ENCODE measurements at places on chromosomes 5 and 9.
A peak's percentile ranks its signal among the peaks of the same experiment; 100 is the strongest.

DNA sequence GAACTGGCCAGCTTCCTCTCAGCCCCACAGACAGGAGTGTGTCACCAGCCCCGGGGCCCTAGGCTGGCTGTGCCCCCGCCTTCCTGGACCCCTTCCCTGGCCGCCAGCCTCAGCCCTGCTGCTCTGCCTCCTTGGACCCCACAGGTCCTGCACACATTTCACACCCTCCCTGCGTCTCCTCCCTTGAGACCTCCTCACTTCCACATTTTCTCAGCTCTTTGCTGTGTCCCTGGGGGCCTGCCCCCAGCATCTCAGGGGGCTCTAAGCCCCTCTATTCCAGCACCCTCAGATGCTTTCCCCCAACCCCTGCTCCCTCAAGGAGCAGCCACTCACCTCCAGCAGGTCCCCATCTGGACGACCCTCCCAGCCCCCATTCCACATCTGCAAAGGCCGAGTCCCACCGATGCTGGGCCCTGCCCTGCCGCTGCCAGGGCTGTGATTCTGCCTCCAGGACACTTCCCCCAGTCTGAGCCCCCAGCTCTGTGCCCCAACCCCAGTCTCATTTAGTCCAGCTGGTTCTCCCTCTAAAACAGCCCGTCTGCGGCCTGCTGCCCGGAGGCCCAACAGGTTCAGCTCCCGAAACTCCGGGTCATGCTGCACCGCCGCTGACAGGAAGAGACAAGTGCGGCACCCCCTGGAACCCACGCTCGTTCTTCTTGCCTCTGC lies 4.2 kb downstream of the SLC34A3 start:
- DNase-seq: no peak

DNA sequence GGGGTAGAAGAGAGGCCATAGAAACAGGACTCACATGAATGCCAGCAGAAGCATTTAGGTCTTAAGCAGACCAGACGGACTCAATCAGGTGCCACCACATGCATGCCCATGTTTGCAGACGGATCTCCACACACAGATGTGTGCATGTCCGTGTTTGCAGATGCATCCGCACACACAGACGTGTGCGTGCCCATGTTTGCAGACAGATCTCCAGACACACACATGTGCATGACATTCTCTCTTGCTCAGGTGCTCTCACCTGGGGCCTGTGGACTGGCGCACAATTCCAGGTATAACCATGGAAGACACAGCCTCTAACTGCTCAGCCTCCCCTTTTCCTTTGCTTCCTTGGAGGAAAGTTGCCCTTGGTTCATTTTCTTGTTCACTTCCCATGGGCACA lies 148.3 kb downstream of the CACNA1B start:
- DNase-seq: no peak

DNA sequence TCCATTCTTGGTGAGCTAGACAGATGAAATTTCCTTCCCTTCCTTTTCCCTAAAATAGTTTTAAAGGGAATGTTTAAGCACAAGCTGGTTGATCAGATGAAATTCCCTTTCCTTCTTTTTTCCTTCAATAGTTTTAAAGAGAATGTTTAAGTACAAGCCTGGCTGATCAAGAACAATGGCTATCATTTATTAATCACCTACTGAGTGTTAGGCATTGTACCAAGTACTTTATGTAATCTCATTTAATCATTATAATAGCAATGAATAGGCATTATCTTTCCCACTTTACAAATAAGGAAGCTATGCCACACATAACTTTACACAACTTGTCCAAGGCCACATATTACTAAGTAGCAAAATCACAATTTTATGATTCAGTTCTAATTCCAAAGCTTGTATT lies 152.0 kb upstream of the ACOT12 start:
- no peak for DNase-seq

DNA sequence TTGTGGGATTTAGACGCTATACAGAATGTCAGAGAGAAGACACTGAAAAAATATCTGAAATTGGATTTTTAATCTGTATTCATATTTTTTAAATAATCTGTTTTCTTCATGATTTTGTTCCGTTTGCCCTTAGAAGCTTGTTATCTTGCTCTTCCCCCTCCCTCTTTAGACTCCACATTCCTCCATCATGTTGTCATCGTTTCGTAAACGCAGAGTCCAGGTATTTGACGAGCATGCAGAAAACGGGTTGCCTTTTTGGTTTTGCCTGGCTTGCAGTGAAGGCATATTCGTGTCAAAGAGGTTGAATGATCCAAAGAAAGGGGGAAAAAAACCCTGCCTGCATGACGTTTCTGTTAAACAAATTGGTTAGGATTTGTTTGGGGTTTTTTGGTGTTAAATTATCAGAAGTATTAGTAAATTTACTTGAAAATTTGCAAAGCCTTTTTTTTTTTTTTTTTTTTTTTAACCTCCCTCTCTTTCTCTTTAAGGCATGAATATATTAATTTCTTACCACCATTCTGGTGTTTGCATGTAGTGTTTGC lies 2.9 kb downstream of the SPTAN1 start:
- peak; percentile 93 for DNase-seq

GRCh38 chr5:9479990-9480389 lies 65.9 kb downstream of the SEMA5A start:
- DNase-seq: no peak

DNA sequence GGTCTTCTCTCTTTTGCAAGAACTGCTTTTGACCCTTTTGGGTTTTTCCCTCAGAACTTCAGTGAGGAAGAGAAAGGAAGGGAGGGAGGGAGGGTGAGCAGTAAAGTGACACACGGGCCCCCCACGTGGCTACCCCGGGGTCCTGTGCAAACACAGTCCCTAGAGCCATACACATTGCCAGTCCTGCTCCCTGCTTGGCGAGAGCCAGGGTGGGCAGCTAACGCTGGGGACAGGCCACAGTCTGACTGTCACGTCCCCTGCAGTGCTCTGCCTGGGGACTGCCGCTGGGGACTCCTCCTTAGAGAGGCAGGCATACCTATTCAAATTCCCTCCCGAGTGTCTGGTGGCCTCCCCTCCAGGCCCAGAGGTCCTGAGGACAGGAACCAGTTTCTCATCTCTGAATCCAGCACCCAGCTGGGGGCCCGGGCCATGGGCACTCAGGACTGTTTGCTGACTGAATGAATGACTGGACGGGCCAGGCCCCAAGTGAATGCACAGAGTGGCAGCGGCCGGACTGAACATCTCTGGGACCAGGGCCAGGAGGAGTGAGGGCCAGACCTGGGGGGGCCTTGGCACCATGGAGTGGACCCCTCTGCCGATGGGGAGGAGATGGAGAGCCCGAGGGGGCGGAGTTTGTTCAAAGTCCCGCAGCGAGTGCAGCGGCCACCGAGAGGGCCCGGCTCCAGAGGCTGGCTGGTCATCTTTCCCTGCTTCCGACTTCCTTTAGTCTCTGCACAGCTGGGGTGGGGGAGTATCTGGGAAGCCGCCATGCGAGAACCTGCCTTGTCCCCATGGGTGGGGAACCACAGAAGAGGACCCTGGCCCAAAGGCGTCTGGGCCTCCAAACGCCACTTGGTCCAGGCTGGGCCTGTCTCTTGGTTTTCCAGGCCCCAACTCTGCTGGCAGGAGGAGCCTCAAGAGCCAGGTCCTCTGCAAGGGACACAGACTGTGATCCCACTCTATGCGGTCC lies 5.8 kb downstream of the CCDC187 start:
- no peak for DNase-seq

DNA sequence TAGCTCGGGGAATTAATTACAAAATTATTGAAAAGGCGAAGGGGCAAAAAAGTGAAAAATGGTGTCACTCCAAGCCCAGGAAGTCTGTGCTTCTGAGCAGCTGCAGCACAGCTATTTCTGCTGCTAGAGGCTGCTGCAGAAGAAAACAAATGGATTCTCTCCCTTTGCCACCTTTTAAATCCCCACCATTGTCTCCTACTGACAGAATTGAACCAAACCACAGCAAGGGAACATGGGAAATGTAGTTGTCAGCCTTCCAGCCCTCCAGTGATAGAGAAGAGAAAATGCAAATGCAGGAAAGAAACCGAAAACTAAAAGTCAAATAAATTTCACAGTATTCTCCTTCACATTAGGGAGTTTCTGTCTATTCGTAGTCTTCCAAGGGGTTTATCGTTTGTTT lies 33.4 kb upstream of the CDC42SE2 start:
- DNase-seq: no peak

GRCh38 chr9:8486095-8486494 lies 686.5 kb upstream of the DMAC1 start:
- DNase-seq: no peak

DNA sequence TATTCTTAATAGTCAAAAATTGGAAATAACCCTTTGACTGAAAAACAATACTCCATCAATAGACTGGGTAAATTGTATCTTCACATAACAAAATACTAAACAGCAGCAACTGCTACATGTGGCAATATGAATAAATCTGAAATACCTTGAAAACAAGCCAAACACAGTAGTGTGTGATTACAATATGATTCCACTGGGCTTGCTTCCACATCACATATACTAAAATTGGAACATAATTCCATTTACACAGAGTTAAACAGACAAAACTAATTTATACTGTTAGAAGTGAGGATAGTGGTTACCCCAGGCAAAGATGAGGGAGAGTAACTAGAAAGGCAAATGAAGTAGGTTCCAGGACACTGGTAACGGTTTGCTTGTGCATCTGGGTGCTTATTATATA lies 20.4 kb downstream of the FNIP1 start:
- DNase-seq: no peak

DNA sequence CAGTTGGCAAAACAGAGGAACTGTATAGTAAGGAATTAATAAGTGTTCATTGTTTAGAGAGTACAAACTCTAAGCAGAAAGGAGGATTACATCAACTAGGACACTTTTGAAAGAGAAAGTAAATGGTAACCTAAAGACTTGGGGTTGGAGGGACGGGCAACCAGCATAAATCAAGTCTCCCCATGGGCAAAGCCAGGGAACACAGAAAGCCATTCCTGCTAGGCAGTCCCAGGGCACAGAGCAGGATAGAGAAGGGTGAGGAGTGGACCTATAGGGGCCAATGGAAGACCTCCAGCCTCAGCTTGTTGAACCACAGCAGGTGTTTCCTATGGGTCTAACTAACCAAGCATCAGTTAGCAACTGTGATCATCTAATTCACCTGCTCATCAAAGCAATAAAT lies 9.2 kb upstream of the ERAP1 start:
- no peak for DNase-seq

GRCh38 chr9:94799578-94800264 lies 73.2 kb downstream of the AOPEP start:
- peak; percentile 65 for DNase-seq
